ENCODE measurements at places on chromosomes 5 and 9. TPM values are rescaled to one million over a fixed set of nuclear protein-coding genes. Genes with fewer than 3 reads are reported as not detected.

DNA sequence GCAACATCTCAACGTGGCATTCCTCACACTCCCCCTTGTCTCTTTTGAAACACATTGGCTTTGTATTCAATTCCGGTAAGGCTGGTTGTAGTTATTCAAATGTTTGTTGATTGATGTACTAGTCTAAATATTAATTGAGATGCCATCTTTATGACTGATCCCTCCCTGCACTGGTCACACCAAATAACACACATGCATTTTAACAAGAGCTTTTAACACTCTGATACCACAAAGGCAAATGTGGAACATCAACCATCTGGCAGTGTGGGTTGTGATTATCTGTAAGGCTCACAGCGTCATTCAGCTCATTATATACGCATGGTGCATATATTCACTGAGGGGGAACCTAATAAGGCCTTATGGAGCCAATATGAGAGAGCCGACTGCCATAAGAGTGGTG is 305.0 kb downstream of the TENT4A start:
- H3K4me1 ChIP-seq, result no peaks in the 10 kb centered on the region
- H3K27me3 ChIP-seq, result no peaks in the 10 kb centered on the region
- H3K27ac ChIP-seq, result no peak overlapping the region

DNA sequence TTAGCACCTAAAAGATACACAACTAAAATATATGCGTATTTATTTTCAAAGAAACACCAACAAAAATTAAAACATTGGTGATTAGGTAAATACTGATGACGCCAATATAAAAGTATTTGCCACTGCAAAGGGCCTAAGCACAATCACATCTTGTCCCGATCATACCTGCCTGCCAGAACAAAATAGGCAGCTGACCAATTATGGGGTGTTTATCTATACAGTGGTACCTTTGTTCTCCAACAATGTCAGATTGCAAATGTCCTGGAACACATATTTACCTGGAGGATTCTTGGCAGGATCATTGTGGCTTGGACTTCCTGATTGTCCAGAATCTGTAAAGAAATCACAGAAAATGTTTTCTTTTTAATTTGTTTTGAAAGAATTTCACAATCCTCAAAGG is 134.5 kb downstream of the NFIB start:
- H3K27me3 ChIP-seq, result no peaks in the 10 kb centered on the region
- H3K4me1 ChIP-seq, result peaks cover 42% of the 10 kb centered on the region
- H3K36me3 ChIP-seq, result no peaks in the 10 kb centered on the region
- no peak overlapping the region for H3K27ac ChIP-seq
- peak; percentile 49 for DNase-seq
- no peak overlapping the region for H3K4me3 ChIP-seq

GRCh38 chr5:73019766-73020165 is 63.9 kb downstream of the FCHO2 start:
- H3K36me3 ChIP-seq, result no peaks in the 10 kb centered on the region
- no peak for DNase-seq
- H3K4me3 ChIP-seq, result no peak overlapping the region
- H3K4me1 ChIP-seq, result no peaks in the 10 kb centered on the region
- no peaks in the 10 kb centered on the region for H3K27me3 ChIP-seq

DNA sequence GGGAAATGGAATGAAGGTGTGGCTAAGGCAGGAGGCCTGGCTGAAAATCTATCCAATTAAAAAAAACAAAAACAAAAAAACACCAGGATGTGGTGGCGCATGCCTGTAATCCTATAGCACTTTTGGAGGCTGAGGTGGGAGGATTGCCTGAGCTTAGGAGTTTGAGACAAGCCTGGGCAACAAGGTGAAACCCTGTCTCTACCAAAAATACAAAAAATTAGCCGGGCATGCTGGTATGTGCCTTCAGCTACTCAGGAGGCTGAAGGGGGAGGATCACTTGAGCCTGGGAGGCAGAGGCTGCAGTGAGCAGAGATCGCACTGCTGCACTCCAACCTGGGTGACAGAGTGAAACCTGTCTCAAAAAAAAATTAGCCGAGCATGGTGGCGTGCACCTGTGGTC is 21.1 kb downstream of the GRHPR start:
- H3K27me3 ChIP-seq, result no peaks in the 10 kb centered on the region
- peaks cover 22% of the 10 kb centered on the region for H3K36me3 ChIP-seq
- DNase-seq, result no peak
- no peak overlapping the region for H3K27ac ChIP-seq
- no peak overlapping the region for H3K4me3 ChIP-seq

GRCh38 chr9:105127863-105128220 is 116.6 kb upstream of the SLC44A1 start:
- no peaks in the 10 kb centered on the region for H3K36me3 ChIP-seq
- no peaks in the 10 kb centered on the region for H3K4me1 ChIP-seq
- H3K4me3 ChIP-seq, result no peak overlapping the region
- no peak overlapping the region for H3K27ac ChIP-seq
- no peaks in the 10 kb centered on the region for H3K27me3 ChIP-seq
- peak; percentile 63 for DNase-seq

DNA sequence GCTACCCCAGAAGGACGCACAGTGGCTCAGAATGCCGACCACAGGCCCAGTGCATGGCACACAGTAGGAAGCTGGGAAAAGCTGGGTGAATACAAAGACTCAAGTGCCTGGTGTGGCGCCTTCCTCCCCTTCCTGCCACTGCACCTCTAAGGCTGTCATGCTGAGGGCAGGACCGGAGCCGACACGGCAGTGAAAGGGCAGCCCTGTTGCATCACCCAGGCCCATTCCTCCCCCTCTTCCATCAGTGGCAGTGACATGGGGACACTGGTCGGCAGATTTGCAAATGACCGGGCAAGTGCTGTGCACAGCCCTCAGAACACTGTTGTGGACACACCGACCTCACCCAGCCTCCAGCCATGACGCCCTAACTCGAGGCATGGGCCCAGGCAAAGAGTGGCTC is 84.0 kb downstream of the STK10 start:
- no peak overlapping the region for H3K4me3 ChIP-seq
- peaks cover 29% of the 10 kb centered on the region for H3K4me1 ChIP-seq
- DNase-seq, result no peak
- peaks cover 53% of the 10 kb centered on the region for H3K36me3 ChIP-seq
- H3K27me3 ChIP-seq, result no peaks in the 10 kb centered on the region
- peak overlapping the region; percentile 64 for H3K27ac ChIP-seq

GRCh38 chr9:101054657-101055056 is 26.1 kb downstream of the PLPPR1 start:
- no peak for DNase-seq
- no peak overlapping the region for H3K27ac ChIP-seq
- H3K4me3 ChIP-seq, result no peak overlapping the region
- H3K36me3 ChIP-seq, result no peaks in the 10 kb centered on the region

Gene GALNT12
- polyA plus RNA-seq, result 10.0 TPM

DNA sequence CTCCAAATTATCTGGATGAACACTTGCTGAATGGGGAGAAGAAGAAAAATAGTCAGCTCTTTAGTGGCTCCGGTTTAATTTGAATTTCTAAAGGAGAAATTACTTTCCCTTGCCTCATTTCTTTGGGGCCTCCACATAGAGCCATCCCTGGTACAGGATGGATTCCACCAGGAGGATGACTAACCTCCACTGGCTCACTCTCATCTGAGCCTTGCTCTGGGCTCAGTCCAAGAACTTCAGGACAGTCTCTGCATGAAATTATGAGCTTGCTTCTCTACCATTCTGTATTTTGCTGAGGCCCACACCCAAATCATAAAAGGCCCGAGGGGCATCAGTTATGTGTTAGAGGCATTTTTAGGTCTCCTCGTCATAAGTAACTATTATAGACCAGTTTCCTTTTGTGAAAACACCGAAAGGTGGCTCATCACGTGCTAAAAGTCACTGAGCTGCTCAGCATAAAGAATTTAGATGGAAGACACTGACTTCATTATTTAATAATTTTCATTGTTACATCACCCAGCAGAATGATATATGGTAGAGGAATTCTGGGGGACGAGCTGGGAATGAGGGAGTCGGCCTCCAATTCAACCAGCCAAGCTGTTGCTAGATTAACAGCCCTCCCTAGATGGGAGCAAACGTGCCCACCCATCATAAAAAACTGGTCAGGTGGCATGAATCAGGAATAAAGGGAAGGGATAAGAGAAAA is 222.1 kb downstream of the TARS1 start:
- H3K27ac ChIP-seq, result no peak overlapping the region
- H3K4me1 ChIP-seq, result no peaks in the 10 kb centered on the region
- no peaks in the 10 kb centered on the region for H3K27me3 ChIP-seq

GRCh38 chr9:136875155-136875554 is 9.0 kb upstream of the EDF1 start:
- DNase-seq, result no peak
- no peak overlapping the region for H3K27ac ChIP-seq
- H3K4me3 ChIP-seq, result no peak overlapping the region
- no peaks in the 10 kb centered on the region for H3K27me3 ChIP-seq

- no peak for DNase-seq
- peaks cover 8% of the 10 kb centered on the region for H3K27me3 ChIP-seq
- no peak overlapping the region for H3K27ac ChIP-seq
- no peaks in the 10 kb centered on the region for H3K36me3 ChIP-seq
- no peaks in the 10 kb centered on the region for H3K4me1 ChIP-seq
Measured at GRCh38 chr9:136255166-136255538, 9.5 kb upstream of the QSOX2 start.

DNA sequence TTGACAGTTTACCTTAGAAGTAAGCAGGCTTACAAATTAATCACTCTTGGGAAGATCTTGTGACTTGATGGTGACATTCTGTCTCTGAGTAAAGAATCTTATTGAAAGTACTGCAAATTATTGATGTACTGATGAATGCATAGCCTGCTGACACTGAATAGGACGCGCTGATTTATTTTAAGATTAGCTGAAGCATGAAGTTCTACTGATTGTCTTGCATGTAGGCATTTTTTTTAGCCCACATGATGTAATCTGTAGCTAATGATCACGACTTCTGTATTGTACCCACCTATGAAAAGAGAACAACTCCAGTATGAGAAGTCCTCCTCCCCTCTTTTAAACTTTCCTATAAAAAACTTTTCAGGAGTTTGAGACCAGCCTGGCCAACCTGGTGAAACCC is 28.3 kb upstream of the SPIN1 start:
- no peak for DNase-seq
- H3K27me3 ChIP-seq, result peaks cover 4% of the 10 kb centered on the region
- H3K27ac ChIP-seq, result no peak overlapping the region

DNA sequence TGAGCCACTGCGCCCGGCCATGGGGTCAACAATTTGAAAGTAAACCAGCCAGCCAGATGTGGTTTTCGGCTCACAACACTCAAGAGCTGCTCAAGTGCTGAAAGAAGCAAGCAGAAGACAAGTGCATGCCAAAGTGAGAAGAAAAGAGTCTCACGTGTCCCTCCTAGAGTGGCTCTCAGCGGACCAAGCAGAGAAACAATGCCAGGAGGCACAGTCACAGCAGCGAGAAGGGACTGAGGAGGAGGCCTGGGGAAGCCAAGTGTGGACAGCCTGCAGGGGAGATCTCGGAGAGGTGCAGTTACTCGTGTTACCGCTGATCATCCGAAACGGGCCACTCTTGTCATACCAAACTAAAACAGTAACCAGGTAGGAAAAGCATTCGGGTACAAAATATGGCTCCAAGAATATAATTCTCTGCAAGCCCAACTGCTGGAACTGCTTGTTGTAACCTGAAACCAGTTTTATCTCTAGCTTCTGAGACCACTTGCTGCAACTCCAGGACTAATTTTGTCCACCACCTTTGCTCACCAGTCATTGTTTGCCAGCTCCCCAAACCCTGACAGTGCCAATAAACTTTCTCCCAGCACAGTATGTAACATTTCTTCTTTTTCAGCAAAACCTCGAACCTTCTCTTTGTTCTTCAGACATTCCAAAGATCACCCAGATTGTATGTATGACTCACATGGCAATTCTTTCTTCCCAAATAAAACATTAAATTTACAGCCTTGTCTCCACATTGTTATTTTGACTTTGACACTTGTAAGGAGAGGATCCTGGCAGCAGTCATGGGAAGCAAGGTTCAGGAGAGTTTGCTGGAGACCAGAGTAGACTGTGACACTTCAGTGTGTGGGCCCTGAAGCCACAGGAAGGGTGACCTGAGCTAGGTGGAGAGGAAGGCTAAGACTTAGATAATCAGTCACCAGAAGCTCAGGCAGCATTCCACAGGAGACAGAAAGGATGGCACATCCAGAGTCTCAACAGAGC is 6.3 kb downstream of the SLC35D2 start:
- H3K36me3 ChIP-seq, result peaks cover 11% of the 10 kb centered on the region
- no peaks in the 10 kb centered on the region for H3K27me3 ChIP-seq
- DNase-seq, result peak; percentile 43
- H3K4me1 ChIP-seq, result peaks cover 47% of the 10 kb centered on the region
- peak overlapping the region; percentile 7 for H3K27ac ChIP-seq

GRCh38 chr9:68585034-68585761 is 44.5 kb upstream of the TMEM252 start:
- no peak for DNase-seq
- H3K27me3 ChIP-seq, result no peaks in the 10 kb centered on the region
- H3K36me3 ChIP-seq, result no peaks in the 10 kb centered on the region
- H3K4me1 ChIP-seq, result peaks cover 6% of the 10 kb centered on the region
- no peak overlapping the region for H3K4me3 ChIP-seq

Gene SLC27A6
- not detected for polyA plus RNA-seq

Gene KCNT1
- 0.19 TPM for polyA plus RNA-seq
